Coronary artery (tissue), 2 donors: ENCODE measurements at places on chromosomes 6 and 20.

DNA sequence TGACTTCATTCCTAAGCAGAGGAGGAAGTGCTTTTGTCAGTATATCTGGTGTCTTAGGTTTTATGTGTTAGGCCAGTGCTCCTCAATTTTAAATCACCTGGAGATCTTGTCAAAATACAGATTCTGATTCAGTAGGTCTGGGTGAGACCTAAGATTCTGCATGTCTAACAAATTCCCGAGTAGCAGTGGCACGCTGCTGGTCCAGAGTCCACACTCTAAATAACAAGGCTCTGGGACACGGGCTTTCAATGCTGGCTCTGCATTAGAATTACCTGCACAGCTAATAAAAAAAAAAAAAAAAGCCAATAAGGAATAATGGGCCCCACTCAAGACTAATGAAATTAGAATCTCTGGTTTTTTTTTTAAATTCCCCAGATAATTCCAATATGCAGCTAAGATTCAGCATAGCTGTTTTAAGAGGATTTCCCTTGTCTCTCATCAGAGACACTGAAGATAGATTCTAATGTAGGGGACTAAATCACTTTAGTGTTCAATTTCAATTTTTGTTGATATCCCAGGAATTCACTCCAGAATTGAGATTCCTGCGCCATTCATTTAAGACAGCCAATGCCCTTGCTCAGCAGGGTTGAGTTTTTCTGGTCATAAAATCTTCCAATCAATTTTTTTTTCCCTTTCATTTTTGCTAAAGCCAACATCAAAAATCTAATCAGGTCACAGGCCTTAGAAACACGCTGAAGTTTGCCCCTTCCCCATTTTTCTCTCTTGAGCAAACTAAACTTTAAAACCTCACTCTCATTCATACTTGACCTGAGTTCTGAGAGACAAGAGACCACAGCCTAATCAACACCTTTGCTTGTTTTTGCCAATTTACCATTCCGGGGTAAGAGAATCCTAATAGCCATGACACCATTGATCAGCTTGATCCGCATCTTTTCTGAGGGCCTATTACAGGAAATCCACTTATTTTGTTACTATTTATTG, 2.4 kb downstream of the TDP2 start:
- no peak for DNase-seq

DNA sequence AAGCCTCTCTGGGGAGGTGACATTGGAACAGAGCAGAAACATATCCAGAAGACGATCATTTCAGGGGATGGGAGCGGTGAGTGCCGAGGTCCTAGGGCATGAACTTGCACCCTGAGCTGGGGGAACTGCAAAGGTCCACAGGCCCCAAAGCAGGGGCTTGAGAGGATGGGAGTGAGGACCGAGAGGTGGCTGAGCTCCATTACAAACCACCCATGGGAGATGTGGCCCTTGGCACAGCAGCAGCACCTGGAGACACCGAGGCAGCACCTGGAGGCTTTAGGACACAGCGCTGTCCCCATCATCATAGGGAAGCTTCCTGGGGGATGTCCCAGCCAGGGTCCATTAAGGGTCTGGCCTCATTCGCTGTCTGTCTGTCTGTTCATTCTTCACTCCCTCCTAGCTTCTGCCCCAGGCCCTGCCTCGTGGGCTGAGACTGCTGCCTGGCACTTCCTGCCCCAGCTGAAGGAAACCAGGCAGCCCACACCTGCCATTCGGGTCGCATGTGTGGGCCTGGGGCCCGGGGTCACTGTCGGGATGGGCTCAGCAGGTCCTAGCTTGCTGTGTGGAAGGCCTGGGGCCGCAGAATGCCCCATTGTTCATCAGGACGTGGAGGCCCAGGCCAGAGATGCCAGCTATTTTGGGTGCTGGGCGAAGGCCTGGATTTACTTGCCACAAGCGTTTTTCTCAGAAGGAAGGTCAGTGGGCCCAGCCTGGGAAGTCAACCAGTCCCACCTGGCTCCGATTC, 42.8 kb upstream of the STX16 start:
- DNase-seq, result no peak

DNA sequence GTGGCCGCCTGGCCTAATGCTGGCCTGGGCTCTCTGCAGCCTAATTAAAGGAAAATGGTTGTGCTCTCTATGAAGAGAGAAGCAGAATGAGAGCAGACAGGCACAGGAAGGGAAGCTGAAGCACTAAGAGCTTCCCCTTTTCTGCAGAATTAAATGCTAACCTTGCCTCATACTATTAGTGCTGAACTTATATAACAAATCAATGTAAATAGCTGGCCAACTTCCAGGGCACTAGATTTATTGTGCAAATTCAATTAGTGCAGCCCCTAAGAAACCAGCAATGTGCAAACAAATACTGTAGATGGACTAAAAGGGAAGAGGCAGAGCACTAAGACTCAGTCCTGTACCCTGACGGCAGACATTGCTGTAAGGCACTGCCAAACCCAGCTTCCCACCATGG, 36.1 kb upstream of the INSM1 start:
- no peak for DNase-seq

GRCh38 chr20:18796282-18796833, 17.2 kb upstream of the SCP2D1 start:
- DNase-seq, result peak; percentile 47

DNA sequence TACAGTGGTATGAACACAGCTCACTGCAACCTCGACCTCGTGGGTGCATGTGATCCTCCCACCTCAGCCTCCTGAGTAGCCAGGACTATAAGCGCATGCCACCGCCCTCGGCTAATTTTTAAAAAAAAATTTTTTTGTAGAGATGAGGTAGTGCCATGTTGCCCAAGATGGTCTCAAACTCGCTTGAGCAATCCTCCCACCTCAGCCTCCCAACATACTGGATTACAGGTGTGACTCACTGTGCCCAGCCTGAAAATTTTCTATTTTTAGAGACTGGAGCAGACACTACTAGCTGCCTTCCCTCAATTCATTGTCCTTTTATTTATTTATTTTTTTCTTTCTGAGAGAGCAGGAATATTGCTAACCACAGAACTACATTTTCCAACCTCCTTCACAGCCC, 20.3 kb upstream of the GTF3C6 start:
- DNase-seq, result no peak

DNA sequence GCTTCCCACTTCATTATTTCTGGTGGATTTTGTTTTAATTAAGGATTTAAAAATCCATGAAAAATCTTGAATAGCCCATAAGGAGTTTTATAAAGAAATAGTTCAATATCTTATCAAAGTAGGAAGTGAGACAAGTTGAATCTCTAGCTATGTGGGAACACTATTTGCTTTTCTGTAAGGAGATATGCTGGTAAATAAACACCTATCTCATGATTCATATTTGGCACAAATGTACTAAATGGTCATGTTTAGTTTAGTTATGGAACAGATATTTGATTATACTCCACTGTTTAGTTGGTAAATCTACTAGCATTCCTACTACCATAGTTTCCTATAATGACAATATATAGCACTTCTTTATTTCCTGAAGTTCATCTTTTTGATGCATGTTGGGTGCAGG, 239.9 kb upstream of the CEP162 start:
- DNase-seq, result no peak

DNA sequence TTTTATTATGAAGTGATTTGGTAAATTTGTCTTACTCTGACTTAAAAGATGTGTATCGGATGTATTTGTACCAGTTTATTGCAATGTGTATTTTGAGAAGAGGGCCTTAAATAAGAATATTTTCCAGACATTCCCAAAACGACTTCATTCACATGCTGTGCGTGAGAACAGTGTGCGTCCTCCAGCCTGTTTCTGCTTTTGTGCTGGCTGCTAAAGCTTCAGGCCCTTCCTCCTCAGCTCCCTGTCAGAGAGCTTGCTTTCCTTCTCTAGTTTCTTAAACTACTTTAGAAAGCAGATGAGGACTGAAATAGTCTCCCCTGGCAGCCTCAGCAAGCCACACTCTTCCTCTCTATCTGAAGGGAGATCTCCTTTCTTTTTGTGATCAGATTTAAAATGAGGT, 157.8 kb downstream of the SAMD5 start:
- DNase-seq, result no peak

DNA sequence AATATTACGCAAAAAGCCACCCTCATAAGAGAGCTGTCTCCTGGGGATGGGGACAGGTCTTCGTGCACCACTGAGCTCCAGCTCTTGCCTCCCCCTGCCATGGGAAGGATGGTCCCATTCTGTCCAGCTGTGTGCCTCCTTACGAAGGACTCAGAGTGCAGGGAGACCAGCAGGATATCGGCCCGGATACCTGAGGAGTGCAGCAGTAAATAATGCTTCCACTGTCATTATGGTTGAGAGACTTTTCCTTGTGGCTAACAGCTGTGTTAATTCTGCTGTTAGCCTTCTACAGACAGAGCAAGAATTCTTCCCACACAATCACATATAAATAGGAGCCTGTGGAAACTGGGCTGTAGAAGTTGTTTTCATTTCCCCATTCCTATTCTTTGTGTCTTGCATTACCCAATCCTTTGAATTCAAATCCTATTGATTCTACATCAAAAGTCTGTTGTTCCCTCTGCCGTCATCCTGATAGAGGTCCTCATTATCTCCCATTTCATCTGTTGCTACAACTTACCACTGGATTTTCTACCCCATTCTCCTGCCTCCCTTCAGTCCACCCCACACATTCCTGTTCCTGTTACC, 364.6 kb upstream of the SOX4 start:
- no peak for DNase-seq

GRCh38 chr20:50073500-50073899, 39.5 kb downstream of the UBE2V1 start:
- DNase-seq, result no peak

- no peak for DNase-seq
These were observed 47.9 kb downstream of the HDDC2 start for GRCh38 chr6:125253881-125254280.

DNA sequence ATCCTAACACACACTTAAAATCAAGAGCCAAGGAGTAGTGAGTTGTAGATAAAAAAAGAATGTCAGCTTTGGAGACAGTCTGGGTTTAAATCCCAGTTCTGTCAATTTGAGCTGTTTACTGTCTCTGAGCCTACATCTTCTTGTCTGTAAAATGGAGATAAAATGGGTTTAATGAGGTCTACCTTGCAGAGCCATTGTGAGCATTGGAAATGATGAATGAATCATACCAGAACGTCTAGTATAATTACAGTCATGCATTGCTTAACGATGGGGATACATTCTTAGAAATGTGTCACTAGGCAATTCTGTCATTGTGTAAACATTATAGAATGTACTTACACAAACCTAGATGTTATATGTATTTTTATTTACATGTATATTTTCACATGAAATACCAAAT, 17.6 kb upstream of the SGK2 start:
- no peak for DNase-seq

- no peak for DNase-seq
These were observed 10.8 kb downstream of the UFL1 start for GRCh38 chr6:96532399-96532798.

DNA sequence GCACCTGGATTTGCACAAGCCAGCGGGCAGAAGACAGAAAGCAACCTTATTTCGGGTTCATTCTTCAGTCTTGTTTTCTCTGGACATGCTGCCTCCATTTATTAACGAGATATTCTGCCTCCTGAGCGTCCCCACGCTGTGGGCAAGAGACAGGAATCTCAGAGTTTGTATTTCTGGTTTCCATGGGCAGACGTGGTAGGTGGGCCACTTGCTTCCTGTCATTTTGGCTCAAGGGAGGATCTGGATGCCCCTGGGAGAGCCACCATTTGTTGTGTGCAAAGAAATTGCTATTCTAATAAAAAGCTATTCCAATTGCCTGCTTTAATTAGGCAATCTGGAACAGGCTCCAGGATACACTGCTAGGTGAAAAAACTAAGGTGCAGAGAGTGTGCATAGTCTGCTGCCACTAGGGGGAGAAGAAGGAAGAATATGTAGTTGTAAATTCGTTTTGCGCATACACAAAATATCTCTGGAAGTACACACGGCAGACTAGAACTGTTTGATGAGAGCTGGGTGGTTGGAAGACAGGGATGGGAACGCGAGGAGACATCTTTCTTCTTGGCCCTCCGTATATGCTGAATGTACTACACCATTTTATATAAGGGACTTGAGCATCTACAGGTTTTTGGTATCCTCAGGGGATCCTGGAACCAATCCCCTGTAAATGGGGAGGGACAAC, 30.1 kb upstream of the SLC16A10 start:
- DNase-seq, result no peak

DNA sequence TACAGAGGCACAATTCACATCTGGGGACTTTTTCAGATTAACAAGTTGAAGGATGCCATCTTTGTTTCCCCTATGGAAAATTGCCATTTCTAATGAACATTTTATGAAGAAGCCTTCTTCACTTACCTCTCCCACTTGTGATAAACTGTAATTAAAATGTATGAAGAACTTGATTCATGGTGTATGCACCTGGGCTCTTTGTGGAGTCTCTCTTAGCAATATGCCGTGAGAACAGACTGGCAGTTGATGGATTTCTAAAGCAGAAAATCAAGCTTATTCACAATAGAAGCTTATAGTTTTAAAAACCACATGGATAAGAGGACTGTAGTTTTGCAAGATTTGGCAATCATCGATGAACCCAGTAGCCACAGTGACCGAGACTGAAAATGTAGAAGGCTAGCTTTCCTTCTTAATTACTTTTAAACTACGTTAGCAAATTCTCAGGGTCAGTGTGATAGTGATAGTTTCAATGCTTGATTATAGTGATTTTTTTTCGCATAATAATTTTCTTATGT, 270.6 kb downstream of the PRL start:
- DNase-seq, result no peak

GRCh38 chr6:114364301-114364700, 21.5 kb upstream of the HS3ST5 start:
- DNase-seq, result no peak
